ENCODE measurements at places on chromosomes 11 and 22.

- DNase-seq: no peak
These were observed 6.3 kb upstream of the IZUMO1R start for GRCh38 chr11:94297985-94298576.

DNA sequence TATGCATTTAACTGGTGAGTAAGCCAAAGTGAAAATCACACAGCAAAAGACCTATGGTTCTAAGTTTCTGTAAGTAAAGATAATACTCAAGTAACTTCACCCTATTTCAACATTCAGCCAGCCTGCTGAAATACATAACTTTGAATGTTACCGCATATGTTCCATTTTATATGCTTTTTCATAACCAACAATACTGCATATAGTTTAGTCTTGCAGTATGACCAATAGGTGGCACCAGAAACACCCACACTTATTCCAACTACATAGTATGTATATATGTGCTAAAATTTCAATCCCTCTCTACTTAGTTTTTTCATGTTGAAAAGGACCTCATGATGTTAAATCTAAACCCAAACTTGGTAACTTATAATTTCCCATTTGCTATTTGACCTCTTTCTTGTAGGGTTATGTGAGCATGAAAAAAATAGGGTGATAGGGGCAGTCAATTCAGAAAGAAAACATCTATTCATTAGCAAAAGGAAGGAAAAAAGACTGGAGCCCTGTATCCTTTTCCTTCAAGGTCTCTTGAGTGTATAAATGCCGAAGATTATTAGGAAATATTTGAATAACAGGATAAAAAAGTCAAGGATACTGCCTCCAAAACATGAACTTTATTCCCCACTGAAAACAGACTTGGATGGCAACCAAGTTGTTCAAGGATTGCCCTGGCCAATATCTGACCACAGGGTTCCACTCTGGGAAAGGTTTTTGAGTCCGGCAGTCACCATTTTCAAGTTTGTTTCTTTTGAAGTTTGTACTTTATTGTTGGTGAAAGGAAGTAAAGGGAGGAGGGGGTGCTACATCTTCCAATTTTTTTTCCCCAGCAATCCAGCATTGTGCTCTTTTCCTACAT lies 23.8 kb upstream of the FZD4 start:
- DNase-seq: no peak

DNA sequence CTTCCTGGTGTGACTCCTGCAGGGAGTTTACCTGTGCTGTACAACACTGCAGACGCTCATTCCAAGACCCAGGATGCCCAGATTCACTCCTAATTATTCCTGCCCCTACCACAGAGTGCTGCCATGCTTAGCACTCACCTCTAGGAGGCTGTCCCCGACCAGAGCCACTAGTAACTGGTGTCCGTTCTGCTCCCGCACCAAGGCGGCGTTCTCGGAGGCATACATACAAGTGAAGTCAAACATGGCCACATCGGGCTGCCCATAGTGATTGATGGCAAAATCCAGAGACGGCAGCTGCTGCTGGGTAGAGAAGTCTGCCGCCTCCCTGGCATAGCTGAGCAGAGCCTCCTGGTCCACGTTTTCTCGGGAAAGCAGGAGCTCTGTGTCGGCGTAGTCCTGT lies 122.3 kb upstream of the BID start:
- DNase-seq: no peak

- DNase-seq: no peak
These were observed 47.5 kb upstream of the AQP11 start for GRCh38 chr11:77542296-77542695.

- no peak for DNase-seq
These were observed 56.1 kb upstream of the GRAMD1B start for GRCh38 chr11:123373754-123374621.

- no peak for DNase-seq
These were observed 901.0 kb downstream of the BRD1 start for GRCh38 chr22:48926643-48927042.

DNA sequence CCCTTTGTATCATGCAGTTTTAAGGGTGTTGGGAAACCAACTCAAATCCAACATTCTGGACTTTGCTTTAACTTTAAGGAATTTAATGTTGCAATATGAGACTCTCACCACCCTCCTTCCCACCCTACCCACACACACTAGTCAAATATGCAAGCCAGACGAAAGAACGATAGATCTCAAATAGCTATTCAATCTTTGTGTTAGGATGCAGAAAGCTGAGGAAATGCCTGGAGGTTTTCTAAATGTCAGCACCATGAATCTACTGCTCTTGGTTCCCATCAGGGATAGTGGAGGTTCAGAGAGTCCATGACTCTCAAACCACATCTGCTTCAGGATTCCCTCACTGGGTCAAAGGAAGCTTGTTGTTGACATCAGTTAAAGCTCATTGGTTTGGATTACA lies 33.7 kb downstream of the EXPH5 start:
- no peak for DNase-seq

DNA sequence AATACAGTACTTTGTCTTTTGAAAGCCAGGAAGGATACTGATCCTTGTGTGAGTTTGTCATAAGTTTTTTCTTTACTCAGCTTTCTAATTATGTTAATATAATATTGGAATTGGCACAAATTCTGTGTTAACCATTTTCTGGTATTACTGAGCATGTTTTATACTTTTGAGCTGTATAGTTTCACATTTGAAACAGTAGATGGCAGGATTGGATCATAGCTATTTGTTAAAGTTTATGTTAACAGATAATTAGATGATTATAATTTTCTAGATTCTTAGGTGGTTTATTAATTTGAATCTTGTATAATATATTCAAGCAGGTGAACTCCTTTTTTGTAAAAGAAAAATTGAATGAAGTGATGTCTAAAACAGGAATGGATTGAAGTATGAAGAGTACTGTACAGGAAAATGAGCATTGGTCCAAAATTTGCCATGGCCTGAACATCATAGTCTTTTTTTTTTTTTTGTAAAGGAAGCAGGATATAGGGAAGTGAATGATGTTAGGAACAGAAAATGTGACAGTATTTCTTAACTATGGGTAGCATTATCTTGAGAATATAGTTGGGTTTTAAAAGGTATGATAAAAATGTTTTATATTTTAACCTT lies 102.0 kb downstream of the CYP2R1 start:
- no peak for DNase-seq

DNA sequence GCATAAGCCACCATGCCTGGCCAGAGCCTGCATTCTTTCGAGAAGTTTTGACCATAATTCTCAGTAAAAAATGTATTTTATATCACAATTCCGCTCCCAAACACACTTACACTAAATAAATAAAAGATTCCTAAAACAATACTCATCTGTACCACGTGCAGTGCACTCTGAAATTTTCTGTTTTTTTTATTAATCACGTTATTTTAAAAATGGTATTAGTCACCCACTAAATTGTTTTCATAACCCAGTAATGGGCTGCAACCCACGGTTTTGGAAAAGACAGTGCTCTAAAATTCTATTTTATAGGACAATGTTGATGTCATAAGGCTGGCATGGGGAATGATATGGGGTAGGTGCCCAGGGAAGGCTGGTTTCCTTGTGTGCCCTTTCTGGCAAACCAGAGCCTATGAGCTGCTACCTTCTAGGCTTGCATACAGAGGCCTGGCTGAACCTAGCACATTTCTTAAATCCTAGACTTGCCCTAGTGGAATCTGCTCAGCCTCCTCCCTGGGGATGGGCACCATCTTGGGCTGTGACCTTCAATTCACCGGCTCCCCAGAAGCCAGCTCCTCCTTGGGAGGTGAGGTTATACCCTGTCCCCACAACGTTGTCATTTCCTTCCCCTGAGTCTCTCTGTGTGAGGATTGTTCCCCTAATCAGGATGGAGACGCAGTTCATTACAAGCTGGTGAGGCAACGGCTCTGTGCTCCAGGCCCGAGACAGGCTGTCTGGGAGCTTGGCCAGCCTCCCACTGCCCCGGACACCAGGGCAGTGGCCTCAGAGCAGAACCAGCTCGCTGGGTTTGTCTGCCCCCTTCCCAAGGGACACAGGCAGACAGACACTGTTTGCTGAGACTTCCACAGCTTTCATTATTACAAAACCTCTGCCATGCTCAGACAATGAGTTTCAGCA lies 116.5 kb upstream of the NAV2 start:
- DNase-seq: no peak

- no peak for DNase-seq
These were observed 105.5 kb downstream of the PARVA start for GRCh38 chr11:12482839-12483238.

GRCh38 chr22:40583053-40583741 lies 53.3 kb downstream of the MRTFA start:
- no peak for DNase-seq

DNA sequence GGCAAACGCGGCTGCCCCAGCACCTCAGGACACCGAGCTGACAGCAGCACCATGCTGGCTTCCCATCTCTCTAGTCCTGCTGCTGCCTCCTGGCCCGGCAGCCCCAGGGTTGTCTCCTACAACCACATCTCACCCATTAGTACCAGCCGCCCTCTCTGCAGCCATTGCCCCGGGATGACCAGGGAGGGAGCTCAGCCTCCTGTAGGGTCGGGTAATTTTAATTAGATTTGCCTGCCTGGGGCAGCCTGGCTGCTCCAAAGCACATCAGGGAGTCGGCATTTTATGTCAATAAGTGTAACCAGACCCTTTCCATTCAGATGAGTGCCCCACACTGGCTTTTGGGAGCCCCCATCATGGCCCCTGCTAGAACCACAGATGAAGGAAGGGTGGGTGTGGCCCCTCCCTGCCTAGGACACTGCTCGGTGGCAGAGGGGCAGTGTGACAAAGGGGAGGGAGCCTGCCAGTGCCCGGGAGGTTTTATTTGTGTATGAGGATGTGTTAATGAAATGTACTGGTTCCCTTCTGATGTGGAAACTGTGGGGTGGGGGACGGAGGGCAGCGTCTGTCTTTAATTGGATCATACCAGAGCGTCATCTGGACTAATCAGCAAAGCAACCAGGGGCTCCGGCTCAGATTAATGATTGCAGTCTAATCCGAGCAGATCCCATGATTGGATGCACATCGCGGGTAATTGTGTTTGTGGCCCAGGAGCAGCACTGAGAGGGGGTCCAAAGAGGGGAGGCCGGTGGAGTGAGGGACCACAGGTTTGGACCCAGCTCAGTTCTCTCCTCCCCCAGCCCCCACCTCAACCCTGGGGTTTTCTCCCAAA lies 125.3 kb downstream of the FEZ1 start:
- DNase-seq: no peak

DNA sequence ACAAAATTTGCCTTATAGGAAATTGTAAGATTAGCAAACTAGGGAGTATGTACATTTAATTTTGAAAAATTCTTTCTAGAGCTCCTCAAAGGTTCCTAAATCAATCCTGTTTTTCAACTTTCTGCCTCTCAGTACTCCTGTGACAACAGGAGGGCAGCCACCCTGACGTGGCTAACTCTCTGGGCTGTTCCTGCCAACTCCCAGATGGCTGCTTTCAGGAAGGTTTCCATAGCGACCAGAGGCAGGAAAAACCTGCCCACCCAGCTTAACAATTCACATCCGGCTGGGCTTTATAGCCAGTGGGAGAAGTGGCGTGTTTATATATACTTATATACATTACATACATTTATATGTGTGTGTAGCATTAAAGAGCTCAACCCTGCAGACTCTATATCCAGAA lies 26.5 kb downstream of the SGSM3 start:
- no peak for DNase-seq

DNA sequence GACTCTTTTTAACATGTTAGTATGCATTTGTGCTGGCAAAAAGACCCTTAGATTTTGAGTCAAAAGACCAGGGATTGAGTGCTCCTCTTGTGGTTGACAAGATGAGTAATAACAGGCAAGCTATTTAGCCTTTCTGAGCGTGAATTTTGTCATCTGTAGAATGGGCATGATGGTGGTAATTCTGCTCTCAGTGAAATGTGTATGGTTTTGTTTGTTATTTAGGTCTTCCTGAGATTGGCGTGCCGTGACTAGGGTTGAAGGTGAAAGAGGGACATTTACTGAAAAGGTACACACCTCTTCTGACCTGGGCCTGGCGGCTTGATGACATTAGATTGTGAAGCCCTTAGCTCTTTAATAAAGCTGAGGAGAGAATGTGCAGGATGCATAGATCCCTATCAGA lies 8.4 kb upstream of the CEP295 start:
- no peak for DNase-seq

- DNase-seq: no peak
These were observed 5.5 kb downstream of the SNAP29 start for GRCh38 chr22:20864186-20864908.

- no peak for DNase-seq
These were observed 741 bp upstream of the TALDO1 start for GRCh38 chr11:746289-747157.

- no peak for DNase-seq
These were observed 23.5 kb downstream of the PPFIBP2 start for GRCh38 chr11:7537265-7537664.

GRCh38 chr11:68106165-68106940 lies 14.8 kb downstream of the CHKA start:
- DNase-seq: no peak

GRCh38 chr11:128909438-128910125 lies 18.4 kb downstream of the KCNJ5 start:
- no peak for DNase-seq

DNA sequence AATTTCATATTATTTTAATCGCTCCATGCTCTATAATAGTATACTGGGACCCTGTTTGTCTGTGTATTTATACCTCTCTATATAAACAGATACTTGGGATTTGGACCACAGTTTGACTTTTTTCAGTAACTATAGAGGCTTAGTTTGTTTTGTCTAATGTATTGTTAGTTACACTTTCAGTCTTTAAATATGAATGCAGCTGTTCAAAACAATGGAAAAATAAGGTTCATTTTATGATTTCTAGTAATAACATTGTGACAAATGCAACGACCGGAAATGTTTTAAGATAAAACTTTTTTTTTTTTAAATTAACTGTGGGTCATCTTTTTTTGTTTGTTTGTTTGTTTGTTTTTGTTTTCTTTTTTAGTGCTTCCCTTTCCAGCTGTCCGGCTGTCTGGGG lies 133.5 kb downstream of the ARHGAP42 start:
- no peak for DNase-seq

DNA sequence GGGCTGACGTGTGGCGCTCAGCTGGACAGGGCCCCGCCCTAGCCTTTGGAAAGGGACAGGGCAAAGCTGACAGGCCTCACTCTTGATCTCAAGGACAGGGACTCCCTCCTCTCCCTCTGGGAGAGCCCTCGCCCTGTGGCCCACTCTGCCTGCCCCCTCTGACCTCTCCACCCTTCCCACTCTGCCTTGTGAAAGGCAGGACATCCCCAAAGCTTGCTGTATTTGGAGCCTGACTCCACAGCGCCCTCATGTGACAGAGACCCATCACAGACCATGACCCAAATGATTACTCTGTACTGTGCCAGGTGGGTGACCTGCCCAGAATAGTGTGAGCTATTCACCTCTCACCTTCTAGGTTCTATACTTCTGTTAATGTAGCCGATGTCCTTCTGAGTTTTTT lies 18.8 kb downstream of the P2RY2 start:
- peak; percentile 17 for DNase-seq

DNA sequence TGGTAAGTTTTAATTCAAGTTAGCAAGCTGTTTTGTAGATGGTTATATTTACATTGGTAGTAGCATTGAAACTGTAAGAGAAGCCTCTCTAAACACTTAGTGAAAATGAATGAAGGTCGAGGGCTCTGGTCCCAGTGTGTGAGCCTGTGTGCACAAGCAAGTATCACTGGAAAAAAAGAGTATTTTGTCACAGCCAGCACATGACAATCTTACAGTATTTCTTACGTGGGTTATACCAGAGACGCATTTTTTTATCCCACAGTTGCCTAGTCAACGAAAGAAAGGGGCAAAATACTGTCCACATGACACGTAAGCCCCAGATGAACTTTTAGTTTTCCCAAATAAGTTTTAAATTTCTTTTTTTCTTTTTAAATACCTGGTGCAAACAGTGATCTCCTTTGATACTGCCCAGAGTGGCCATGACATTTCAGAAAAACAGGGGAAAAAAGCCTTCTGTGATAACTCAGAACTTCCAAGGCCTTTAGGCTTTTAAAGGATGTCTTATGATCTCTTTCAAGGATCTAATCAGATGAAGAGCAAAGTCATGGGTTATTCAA lies 23.5 kb downstream of the RAB38 start:
- no peak for DNase-seq
